ENCODE measurements at places on chromosomes 7 and 10. TPM values are rescaled to one million over a fixed set of nuclear protein-coding genes. Genes with fewer than 3 reads are reported as not detected.

DNA sequence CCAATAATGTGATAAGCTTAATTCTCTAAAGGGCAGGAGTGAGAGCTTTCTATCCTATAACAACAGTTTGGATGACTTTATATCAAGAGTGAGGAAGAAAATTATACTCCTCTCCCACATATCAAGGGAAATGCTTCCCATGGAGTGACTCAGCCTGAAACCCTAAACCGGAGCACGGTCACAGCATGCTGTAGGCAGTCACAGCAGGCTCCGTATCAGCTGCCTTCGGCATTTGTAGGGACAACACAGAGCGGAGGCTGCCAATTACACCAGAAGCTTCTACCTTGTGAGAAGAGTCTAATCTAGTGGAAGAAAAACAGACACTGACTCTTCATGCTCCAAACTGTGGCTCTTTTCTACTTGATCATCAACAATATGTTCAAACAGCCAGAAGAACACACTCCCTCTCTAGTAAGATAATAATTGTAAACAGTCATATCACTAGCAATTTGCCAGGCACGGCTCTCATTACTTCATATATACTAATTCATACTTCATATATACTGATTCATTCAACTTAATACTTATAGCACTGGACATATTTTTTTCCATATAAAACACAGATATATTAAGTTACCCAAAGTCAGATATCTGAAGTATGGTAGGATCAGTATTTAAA lies 65.9 kb downstream of the DGKB start:
- DNase-seq: no peak

DNA sequence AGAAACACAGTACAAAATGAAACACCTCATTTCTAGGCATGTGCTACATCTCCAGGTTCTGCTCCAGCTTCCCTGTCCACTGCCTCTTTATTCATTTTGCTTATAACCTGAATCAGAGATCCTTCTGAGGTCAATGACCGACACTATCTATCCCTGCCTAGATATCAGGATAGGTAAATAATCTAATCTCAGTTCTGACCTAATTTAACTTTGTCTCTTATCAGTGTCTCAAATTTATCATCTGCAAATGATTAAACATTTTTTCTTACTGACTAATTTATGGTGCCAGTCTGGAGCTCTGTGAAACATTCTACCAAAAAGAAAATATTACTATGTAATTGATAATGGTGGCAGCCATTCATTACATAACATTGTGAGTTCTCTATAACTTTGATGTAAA lies 61.1 kb downstream of the SGCE start:
- no peak for DNase-seq

The CTNNA3 gene
- total RNA-seq: 0.47 TPM

GRCh38 chr7:22589641-22590201 lies 89.7 kb upstream of the STEAP1B start:
- peak; percentile 64 for DNase-seq

- peak; percentile 38 for DNase-seq
Measured at GRCh38 chr7:98771519-98771918, 98.3 kb downstream of the TMEM130 start.

- no peak for DNase-seq
Measured at GRCh38 chr7:44805950-44806349, 9.5 kb downstream of the PPIA start.

The TMEM196 gene
- 0.09 TPM for total RNA-seq

GRCh38 chr7:92949748-92950147 lies 113.4 kb upstream of the CDK6 start:
- DNase-seq: no peak
